HS-27A (cell line): ENCODE measurements at places on chromosomes 4 and X.

- DNase-seq: no peak
These were observed 313.2 kb downstream of the DHRSX start for GRCh38 chrX:2187352-2188115.

DNA sequence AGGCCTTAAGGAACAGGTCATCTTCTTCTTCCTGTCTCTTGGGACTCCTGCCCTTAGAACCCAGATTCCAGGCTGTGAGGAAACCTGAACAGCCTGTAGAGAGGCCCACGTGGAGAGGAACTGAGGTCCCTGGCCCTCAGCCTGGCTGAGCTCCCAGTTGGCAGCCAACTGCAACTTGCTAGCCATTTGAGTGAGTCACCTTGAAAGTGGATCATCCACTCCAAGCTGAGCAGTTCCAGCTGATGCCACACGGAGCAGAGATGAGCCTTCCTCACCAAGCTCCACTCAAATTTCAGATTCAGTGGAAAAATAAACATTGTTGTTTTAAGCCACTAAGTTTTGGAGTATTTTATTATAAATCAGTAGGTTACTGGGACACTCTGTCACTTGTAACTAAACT is 392.5 kb downstream of the BCOR start:
- peak; percentile 33 for DNase-seq

DNA sequence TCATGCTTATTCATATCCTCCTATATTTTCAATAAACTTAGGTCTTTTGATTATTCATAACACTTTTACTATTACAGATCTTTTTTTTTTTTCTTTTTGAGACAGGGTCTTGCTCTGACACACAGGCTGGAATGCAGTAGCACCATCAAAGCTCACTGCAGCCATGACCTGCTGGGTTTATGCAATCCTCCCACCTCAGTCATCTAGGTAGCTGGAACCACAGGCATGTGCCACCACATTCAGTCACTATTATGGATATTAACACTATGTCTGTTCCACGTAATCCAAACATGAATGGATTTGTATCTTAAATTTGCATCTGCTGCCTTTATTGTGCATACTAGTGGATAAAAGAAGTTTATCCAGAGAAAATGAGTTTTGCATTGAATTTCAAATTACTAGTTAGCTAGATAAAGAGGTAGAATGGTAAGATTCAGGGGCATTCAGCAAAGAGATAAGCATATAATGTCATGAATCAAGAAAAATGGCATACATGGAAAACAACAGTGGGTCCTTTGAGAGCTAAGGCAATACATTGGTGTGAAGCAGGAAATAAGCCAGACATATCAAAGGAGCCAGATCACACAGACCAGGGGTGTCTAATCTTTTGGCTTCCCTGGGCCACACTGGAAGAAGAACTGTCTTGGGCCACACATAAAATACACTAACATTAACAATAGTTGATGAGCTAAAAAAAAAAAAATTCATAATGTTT is 13.9 kb downstream of the ANAPC10 start:
- DNase-seq: no peak

DNA sequence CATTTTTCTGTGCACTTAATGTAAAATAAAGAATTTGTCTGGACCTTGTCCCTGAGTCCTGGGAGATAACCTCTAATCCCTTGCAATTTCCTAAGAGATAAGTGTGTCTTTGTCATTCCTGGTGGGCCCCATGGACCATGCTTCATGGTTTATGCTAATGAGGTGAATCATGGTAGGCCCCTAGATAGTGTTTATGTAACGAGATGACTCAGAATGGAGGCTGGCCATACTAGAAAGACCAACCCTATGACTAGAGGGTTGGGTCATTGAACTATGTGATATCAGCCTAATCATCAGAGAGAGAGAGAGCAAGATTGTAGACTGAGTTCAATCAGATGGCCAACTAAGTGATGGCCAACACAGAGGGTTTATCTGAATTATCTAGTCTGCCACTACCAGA is 64.2 kb upstream of the NHSL2 start:
- peak; percentile 49 for DNase-seq

DNA sequence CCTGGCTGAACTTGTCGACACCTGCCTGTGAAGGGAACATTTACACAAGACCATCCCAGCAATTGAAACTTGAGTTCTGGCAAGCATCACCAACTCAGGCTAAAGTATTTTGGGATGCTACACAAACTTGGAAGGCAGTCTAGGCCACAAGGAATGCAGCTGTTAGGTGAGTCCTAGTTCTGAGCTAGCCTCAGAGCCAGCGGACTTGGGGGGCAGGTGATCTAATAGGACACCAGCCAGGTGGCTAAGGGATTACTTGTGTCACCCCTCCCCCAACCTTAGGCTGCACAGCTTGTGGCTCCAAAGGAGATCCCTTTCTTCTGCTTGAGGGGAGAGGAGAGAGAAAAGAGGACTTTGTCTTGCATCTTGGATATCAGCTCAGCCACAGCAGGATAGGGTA is 62.3 kb upstream of the DKK2 start:
- no peak for DNase-seq

GRCh38 chr4:143380629-143381028 is 44.0 kb downstream of the GAB1 start:
- no peak for DNase-seq

DNA sequence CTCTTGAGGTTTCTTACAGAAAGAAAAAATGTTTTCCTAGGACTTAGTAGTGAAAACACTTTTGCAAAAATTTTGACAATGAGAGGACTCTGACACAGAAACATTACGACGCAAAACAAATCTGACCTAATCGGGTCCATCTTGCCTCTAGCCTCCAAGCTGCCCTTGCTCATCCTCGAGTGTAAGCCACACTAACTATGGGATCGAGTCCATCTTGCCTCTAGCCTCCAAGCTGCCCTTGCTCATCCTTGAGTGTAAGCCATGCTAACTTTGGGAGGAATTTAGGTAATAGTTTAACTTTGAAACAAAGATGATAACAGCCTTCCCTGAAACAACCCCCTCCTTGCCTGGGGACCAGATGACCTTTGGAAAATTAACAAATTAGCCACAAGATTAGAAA is 100.3 kb upstream of the FRG1 start:
- no peak for DNase-seq

- DNase-seq: no peak
These were observed 464.9 kb upstream of the NWD2 start for GRCh38 chr4:36779601-36780000.

DNA sequence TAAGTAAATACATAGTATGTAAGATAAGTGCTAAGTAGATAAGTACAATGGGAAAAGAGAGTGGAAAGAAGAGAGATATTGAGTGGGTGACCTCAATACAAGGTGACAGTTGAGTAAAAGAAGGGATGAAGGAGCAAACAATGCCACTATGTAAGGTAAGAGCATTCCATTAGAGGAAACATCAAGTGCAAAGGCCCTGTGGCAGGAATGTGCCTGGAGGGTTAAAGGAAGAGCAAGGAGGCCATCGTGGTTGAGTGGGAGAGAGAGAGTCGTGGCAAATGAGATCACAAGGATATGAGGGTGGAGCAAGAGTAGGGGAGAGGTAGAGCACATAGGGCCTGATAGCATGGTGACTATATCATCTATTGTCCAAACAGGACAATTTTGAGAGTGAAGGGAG is 13.4 kb downstream of the EDNRA start:
- no peak for DNase-seq

GRCh38 chr4:151489462-151490203 is 80.7 kb downstream of the FHIP1A start:
- DNase-seq: no peak

DNA sequence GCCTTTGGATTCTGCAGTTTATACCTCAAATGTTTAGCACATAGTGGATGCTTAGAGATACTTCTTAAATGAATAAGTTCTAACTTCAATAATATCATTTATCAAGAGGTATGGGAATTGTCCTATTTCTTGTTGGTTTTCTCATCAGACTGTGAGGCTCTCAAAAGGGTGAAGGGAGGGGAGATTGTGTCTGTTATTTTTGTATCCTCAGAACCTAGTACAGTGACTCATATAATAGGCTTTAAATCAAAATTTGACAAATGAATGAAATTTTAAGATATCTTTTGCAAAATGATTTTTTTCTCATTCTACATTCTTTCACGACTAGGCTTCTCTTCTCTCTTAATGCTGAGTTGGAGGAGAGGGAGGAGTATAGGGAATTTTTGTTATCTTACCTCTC is 89.5 kb downstream of the KDR start:
- no peak for DNase-seq

GRCh38 chr4:168759321-168759720 is 250.7 kb downstream of the CBR4 start:
- DNase-seq: no peak

DNA sequence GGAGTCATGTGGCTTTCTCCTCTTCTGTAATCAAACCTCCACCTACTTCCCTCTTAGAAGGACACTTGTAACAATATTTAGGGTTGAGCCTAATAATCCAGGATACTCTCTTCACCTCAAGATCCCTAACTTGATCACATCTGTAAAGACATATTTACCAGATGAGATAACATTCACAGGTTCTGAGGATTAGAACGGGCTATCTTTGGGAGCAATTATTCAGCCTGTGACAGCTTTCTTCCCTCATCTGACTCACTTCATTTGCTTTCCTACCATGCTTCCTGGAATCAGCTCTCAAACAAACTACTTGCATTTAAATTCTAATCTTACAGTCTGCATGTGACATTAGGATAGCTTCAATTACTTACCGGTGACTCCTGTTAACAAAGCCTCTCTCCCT is 133.5 kb upstream of the NDST3 start:
- no peak for DNase-seq

DNA sequence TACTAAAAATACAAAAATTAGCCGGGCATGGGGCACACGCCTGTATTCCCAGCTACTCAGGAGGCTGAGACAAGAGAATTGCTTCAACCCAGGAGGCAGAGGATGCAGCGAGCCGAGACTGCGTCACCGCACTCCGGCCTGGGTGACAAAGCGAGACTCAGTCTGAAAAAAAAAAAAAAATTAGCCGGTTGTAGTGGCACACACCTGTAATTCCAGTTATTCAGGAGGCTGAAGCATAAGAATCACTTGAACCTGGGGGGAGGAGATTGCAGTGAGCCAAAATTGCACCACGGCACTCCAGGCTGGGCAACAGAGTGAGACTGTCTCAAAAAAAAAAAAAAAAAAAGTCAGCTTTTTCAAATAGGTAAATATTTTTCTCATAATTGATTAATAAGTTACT is 71.9 kb downstream of the WDFY3 start:
- DNase-seq: no peak

- DNase-seq: no peak
These were observed 64.1 kb upstream of the TENM3 start for GRCh38 chr4:182179105-182179504.

DNA sequence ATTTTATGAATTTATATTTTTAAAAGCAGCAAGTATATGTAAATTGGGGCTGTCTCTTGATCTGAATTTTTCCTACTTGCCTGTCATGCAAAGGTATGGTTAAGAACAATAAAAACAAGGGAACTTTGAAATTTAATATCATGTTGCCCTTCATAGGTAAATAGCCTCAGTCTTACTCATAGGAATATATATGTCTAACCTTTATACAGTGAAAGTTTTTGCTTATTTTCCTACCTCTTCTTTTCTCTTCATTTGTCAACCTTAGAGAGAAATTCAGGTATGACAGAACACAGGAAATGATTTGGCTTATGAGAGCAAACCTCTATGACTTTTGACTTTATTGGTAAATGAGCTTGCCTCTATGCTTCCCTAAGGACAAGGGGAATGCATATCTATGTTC is 716.0 kb downstream of the CENPC start:
- DNase-seq: no peak

GRCh38 chr4:137425281-137425680 is 107.0 kb downstream of the PCDH18 start:
- DNase-seq: no peak

- no peak for DNase-seq
These were observed 132.5 kb downstream of the ATP10D start for GRCh38 chr4:47617607-47618006.

DNA sequence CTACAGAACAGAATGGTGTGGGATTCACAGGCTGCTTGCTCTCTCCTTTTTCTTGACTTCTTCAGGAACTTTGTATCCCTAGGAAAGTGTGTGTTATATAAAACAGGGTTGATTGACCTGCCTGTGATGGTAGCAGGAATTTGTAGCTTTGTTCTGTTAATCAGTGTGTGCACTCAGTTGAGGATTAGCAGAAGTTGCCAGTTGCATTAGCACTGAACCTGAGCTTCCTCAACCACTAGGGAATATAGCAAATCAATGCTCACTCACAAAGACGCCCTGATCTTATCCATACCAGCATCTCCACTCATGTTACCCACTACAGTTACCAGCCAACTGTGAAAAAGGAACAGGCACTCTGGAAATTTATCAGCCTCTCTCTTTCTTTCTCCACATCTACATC is 319.1 kb upstream of the EMCN start:
- DNase-seq: no peak

- DNase-seq: peak; percentile 30
These were observed 43.3 kb upstream of the STX18 start for GRCh38 chr4:4585012-4585670.

- DNase-seq: no peak
These were observed 94.0 kb downstream of the AFAP1 start for GRCh38 chr4:7845493-7846128.

- no peak for DNase-seq
These were observed 297.7 kb upstream of the HAND2 start for GRCh38 chr4:173827707-173828106.

DNA sequence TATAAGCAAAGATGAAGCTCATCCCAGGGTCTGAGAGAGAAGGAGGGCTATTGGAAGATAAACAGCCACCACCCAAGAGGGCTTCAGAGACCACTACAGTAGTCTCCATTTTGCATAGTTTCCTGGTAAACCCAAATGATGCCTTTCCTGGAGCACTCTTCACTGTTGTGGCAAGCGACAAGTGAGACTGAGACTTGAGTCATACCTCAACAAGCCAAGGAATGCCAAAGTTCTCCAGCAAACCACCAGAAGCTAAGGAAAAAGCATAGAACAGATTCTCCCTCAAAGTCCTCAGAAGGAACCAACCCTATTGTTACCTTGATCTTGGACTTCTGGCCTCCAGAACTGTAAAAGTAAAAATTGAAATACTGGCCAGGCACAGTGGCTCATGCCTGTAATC is 65.9 kb downstream of the LARP7 start:
- peak; percentile 20 for DNase-seq

DNA sequence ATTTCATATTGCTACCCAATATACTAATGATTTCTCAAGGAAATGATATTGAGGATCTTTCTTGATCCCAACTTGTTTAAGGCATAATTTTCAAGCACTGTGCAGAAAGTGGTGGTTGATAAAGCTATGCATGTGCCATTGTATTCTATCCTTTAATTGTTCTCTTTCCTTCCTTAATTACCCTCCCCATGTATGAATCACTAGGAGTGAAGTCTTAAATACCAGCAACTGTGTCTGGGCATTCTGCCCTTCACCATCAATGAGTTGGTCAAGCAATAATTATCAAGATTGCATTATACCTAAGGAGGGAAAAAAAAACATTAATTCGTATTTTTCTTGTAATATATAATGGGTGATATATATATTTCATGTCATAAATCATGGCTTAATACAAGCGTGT is 111.8 kb upstream of the FRMPD4 start:
- DNase-seq: no peak

DNA sequence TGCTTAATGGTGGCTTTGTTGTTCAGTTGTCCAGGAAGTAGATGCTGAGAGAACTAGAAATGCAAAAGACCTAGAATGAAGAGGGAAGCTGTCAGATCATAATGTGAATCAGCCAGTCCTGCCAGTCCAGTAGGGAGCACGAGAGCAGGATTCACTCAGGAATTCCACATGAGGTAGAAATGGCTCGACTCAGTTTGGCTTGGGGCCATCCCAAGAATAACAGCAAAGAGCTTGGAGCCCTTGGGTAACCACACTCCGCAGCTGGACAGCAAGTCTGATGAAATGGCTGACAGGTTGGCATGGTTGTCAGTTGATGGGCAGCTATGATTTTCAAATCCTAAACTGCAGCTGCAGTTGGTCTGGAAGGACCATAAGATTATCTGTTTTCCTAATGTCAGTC is 44.5 kb upstream of the WDR1 start:
- no peak for DNase-seq
